Hepatocyte (in vitro differentiated cells): ENCODE measurements at places on chromosomes 2 and 18. TPM values are rescaled to one million over a fixed set of nuclear protein-coding genes. Genes with fewer than 3 reads are reported as not detected.
A peak's percentile ranks its signal among the peaks of the same experiment; 100 is the strongest.

GRCh38 chr2:22604136-22604535, 780.8 kb upstream of the KLHL29 start:
- no peaks in the 10 kb centered on the region for H3K36me3 ChIP-seq
- no peaks in the 10 kb centered on the region for H3K4me1 ChIP-seq
- H3K27me3 ChIP-seq: no peaks in the 10 kb centered on the region

GRCh38 chr18:54946149-54946581, 13.1 kb downstream of the CCDC68 start:
- peaks cover 24% of the 10 kb centered on the region for H3K4me1 ChIP-seq
- peak; percentile 65 for DNase-seq
- H3K4me3 ChIP-seq: no peak overlapping the region
- no peaks in the 10 kb centered on the region for H3K36me3 ChIP-seq

- peaks cover 14% of the 10 kb centered on the region for H3K4me1 ChIP-seq
- no peak overlapping the region for H3K4me3 ChIP-seq
- H3K36me3 ChIP-seq: no peaks in the 10 kb centered on the region
- no peak for DNase-seq
- H3K27ac ChIP-seq: no peak overlapping the region
Measured at GRCh38 chr2:11410101-11410500, 55.9 kb downstream of the E2F6 start.

- H3K36me3 ChIP-seq: no peaks in the 10 kb centered on the region
- no peak overlapping the region for H3K4me3 ChIP-seq
- no peak overlapping the region for H3K27ac ChIP-seq
- H3K4me1 ChIP-seq: peaks cover 3% of the 10 kb centered on the region
Measured at GRCh38 chr2:156890529-156891148, 366.9 kb upstream of the GALNT5 start.

GRCh38 chr2:110755491-110756078, 23.2 kb downstream of the ACOXL start:
- no peak for DNase-seq
- H3K27ac ChIP-seq: no peak overlapping the region
- no peaks in the 10 kb centered on the region for H3K36me3 ChIP-seq
- no peaks in the 10 kb centered on the region for H3K27me3 ChIP-seq

TPO gene
- not detected in 2 replicates for total RNA-seq

GRCh38 chr2:47015206-47015605, 99.6 kb upstream of the MCFD2 start:
- no peaks in the 10 kb centered on the region for H3K4me1 ChIP-seq
- DNase-seq: no peak
- H3K27me3 ChIP-seq: no peaks in the 10 kb centered on the region
- no peak overlapping the region for H3K4me3 ChIP-seq
- no peaks in the 10 kb centered on the region for H3K36me3 ChIP-seq

- no peak overlapping the region for H3K27ac ChIP-seq
- no peaks in the 10 kb centered on the region for H3K4me1 ChIP-seq
- no peak overlapping the region for H3K4me3 ChIP-seq
- H3K27me3 ChIP-seq: no peaks in the 10 kb centered on the region
- no peaks in the 10 kb centered on the region for H3K36me3 ChIP-seq
Measured at GRCh38 chr2:150292807-150293206, 194.7 kb downstream of the RND3 start.

DNA sequence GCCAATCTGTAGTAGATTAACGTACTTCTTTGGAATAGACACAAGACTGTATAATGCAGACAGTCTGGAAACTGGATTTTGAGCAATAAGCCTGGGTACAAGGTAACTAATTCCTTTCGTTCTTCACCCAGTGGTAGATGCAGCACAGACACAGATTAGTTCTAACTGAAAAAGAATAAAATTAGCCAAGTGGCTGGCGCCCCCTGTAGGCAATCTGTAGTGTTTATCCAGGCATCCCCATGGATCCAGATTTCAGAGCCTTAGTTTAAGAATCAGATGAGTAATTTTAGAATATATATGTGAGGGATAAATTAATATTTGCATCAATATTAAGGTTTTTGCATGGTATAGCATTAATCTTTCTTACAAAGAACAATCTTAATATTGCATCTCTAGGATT, 563.9 kb downstream of the DCC start:
- DNase-seq: peak; percentile 72
- no peaks in the 10 kb centered on the region for H3K36me3 ChIP-seq
- no peaks in the 10 kb centered on the region for H3K27me3 ChIP-seq
- no peak overlapping the region for H3K27ac ChIP-seq
- H3K4me3 ChIP-seq: no peak overlapping the region
- H3K4me1 ChIP-seq: no peaks in the 10 kb centered on the region

ORMDL1 gene
- total RNA-seq: 69.9 and 77.6 TPM in 2 replicates

- H3K4me1 ChIP-seq: peaks cover 81% of the 10 kb centered on the region
- no peaks in the 10 kb centered on the region for H3K36me3 ChIP-seq
- DNase-seq: no peak
- no peaks in the 10 kb centered on the region for H3K27me3 ChIP-seq
- peak overlapping the region; percentile 85 for H3K27ac ChIP-seq
- H3K4me3 ChIP-seq: no peak overlapping the region
Measured at GRCh38 chr2:162071001-162071400, 3.0 kb downstream of the DPP4 start.

DNA sequence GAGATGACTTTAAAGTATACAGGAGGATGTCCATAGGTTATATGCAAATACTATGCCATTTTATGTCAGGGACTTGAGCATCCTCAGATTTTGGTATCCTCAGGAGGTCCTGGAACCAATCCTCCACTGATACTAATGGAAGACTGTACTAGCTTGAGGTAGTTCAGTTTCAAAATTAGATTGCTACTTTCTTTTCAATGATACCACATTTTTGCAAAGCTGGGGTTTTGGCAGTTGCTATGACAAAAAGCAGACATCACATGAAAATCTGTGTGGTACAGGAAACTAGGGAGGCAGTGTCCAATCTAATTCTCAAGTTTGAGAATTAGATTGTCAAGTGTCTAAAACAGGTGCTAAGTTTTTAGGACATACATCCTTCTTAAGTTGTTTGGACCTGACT, 14.2 kb downstream of the EHBP1 start:
- no peak overlapping the region for H3K4me3 ChIP-seq
- H3K36me3 ChIP-seq: no peaks in the 10 kb centered on the region
- H3K27me3 ChIP-seq: no peaks in the 10 kb centered on the region
- H3K27ac ChIP-seq: no peak overlapping the region
- no peak for DNase-seq

DNA sequence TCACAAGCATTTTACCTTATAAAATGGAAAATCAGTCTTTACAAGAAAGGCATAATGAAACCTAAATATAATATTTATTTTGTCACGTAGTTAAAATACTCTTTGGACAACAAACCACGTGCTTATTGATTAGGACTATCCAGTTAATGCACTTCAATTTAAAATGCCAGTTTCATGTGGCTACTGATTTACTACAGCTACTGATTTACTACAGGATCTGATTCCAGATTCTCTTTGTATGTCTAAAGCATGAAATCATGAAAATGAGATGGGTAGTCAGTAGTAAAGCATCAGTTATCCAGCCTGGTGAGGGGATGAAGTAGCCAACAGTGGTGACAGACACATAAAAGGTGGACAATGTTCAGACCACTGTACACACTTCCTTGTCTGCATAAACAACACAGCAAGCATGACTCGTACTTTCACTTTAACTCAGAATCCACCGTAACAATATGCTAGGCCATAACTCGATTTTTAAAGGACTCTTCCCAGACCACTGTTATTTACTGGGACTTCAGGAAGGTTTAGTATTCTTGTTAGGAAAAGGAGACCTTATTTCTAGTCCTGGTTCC, 24.9 kb downstream of the ACAA2 start:
- H3K4me1 ChIP-seq: no peaks in the 10 kb centered on the region
- H3K4me3 ChIP-seq: no peak overlapping the region
- no peak overlapping the region for H3K27ac ChIP-seq
- H3K27me3 ChIP-seq: no peaks in the 10 kb centered on the region

DNA sequence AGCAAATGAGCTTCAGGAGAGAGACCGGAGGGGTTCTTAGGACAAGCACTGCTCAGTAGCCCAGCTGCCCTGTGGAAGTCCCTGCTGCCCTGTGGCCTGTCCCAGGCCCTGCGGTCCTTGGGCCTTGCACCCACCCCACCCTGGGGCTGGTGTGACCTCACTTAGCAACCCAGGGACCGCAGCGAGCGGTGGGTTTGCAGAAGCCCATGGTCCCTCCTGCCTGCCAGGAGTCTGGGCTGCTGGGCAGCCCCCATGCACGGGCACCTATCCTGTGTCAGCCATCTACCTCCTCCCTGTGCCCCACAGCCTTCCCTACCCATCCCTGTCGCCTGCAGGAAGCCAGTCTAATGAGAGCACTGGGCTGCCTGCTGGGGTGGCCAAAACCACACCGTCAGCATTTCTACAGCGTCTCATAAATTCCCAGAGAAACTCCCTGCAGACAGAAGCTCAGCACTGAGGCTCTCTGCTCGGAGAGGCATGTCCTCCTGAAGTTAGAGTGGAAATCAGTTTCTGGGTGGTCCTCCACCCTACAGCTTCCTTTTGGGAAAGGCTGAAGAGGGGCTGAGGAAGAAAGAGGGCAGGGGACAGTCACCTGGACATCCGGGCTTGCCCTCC, 231.1 kb upstream of the HS6ST1 start:
- no peaks in the 10 kb centered on the region for H3K36me3 ChIP-seq
- H3K27ac ChIP-seq: no peak overlapping the region
- DNase-seq: peak; percentile 42
- no peaks in the 10 kb centered on the region for H3K27me3 ChIP-seq
- H3K4me3 ChIP-seq: no peak overlapping the region
- H3K4me1 ChIP-seq: no peaks in the 10 kb centered on the region

- DNase-seq: no peak
- no peaks in the 10 kb centered on the region for H3K27me3 ChIP-seq
- no peaks in the 10 kb centered on the region for H3K36me3 ChIP-seq
Measured at GRCh38 chr2:11850082-11850481, 103.7 kb downstream of the LPIN1 start.

RFTN2 gene
- 8.1 and 8.7 TPM in 2 replicates for total RNA-seq

- H3K27me3 ChIP-seq: no peaks in the 10 kb centered on the region
- no peak overlapping the region for H3K4me3 ChIP-seq
- DNase-seq: no peak
- no peaks in the 10 kb centered on the region for H3K36me3 ChIP-seq
Measured at GRCh38 chr2:37563375-37564015, 107.9 kb downstream of the CDC42EP3 start.

IFIH1 gene
- 6.2 and 10.1 TPM in 2 replicates for total RNA-seq

- H3K4me3 ChIP-seq: no peak overlapping the region
- no peaks in the 10 kb centered on the region for H3K36me3 ChIP-seq
- H3K4me1 ChIP-seq: no peaks in the 10 kb centered on the region
Measured at GRCh38 chr2:117717072-117717471, 97.4 kb upstream of the DDX18 start.

DNA sequence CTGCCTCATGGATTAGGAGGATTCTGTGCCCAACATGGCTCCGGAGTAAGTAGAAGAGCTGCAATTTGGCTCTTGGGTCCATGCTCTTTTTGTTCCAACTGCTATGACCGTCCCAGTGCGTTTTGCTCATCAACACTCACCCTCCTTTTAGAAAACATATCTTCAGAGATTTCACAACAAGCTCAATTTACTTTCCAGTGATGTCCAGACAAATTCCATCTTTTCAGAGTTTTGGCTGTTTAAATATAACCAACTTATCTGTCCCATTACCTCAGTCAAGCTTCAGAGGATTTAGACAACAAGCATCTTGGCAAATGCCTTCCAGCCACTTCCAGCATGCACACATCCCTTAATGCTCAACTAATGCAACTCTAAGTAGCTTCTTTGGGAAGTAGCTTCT, 6.9 kb upstream of the SLC14A2 start:
- no peak for DNase-seq
- H3K36me3 ChIP-seq: no peaks in the 10 kb centered on the region
- peaks cover 3% of the 10 kb centered on the region for H3K4me1 ChIP-seq
- no peaks in the 10 kb centered on the region for H3K27me3 ChIP-seq
- no peak overlapping the region for H3K27ac ChIP-seq

- no peaks in the 10 kb centered on the region for H3K36me3 ChIP-seq
- H3K27ac ChIP-seq: no peak overlapping the region
- H3K27me3 ChIP-seq: no peaks in the 10 kb centered on the region
- peaks cover 7% of the 10 kb centered on the region for H3K4me1 ChIP-seq
Measured at GRCh38 chr2:47093626-47094025, 61.5 kb downstream of the STPG4 start.

DNA sequence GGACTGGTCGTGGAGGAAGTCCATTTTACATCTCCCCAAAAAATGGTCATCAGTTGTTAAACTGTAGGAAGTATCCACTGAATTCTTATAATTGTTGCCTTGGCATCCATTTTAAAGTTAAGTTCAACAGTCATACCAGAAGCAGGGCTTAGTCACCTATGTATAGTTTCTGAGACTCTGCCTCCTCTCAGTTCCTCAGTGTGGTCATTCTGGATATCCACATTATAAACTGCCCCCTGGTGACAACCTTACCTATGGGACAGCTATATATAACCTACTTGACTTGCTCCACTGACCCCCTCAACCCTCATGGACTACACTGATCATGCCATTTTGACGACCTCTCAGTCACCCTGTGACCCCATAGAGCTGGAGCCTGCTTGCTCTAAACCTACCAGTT, 617.0 kb downstream of the LRP1B start:
- no peak for DNase-seq
- no peaks in the 10 kb centered on the region for H3K4me1 ChIP-seq
- H3K27ac ChIP-seq: no peak overlapping the region

GRCh38 chr2:129744649-129745048, 234.8 kb upstream of the RAB6C start:
- no peaks in the 10 kb centered on the region for H3K27me3 ChIP-seq
- no peak overlapping the region for H3K4me3 ChIP-seq
- H3K36me3 ChIP-seq: no peaks in the 10 kb centered on the region
- peak; percentile 53 for DNase-seq

CHRND gene
- total RNA-seq: not detected in 2 replicates

GRCh38 chr2:60391649-60392375, 161.6 kb downstream of the BCL11A start:
- no peak for DNase-seq
- no peak overlapping the region for H3K27ac ChIP-seq
- H3K36me3 ChIP-seq: no peaks in the 10 kb centered on the region
- H3K4me1 ChIP-seq: no peaks in the 10 kb centered on the region

GRCh38 chr2:33678436-33678835, 79.3 kb upstream of the FAM98A start:
- no peak for DNase-seq
- H3K4me3 ChIP-seq: no peak overlapping the region
- no peaks in the 10 kb centered on the region for H3K4me1 ChIP-seq
- no peaks in the 10 kb centered on the region for H3K27me3 ChIP-seq
- no peak overlapping the region for H3K27ac ChIP-seq

- H3K27ac ChIP-seq: no peak overlapping the region
- H3K4me1 ChIP-seq: no peaks in the 10 kb centered on the region
- H3K27me3 ChIP-seq: no peaks in the 10 kb centered on the region
- H3K36me3 ChIP-seq: no peaks in the 10 kb centered on the region
- DNase-seq: no peak
Measured at GRCh38 chr2:46559261-46559660, 79.9 kb downstream of the TMEM247 start.

DNA sequence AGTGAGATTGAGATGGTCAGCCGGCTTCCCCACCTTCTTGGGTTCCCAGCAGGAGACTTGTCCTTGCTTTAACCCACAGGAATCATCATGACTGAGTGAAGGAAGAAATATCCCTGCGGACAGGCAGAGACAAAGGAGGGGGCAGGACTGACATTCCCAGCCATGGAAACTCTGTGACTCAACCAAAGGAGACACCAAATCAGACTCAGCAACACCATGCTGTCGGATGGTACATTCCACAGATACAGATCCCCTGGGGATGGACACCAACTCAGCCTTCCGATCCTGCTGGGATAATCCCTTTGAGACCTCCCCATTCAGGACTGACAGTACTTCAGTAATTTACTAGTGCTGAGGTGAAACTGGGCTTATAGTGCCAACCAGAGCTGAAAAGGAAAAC, 518.3 kb downstream of the XIRP2 start:
- DNase-seq: no peak
- no peaks in the 10 kb centered on the region for H3K4me1 ChIP-seq
- H3K4me3 ChIP-seq: no peak overlapping the region
- no peak overlapping the region for H3K27ac ChIP-seq

HOXD3 gene
- total RNA-seq: 0.13 and 0.20 TPM in 2 replicates
